ENCODE measurements at places on chromosomes 5 and 9.
A peak's percentile ranks its signal among the peaks of the same experiment; 100 is the strongest.

- DNase-seq = no peak
These were observed 104.4 kb downstream of the ZNF354C start for GRCh38 chr5:179164331-179165311.

- no peak for DNase-seq
These were observed 909 bp downstream of the AFF4 start for GRCh38 chr5:132962429-132963021.

- no peak for DNase-seq
These were observed 757 bp downstream of the NRARP start for GRCh38 chr9:137301081-137301947.

- no peak for DNase-seq
These were observed 12.4 kb upstream of the PTPN3 start for GRCh38 chr9:109510506-109510905.

DNA sequence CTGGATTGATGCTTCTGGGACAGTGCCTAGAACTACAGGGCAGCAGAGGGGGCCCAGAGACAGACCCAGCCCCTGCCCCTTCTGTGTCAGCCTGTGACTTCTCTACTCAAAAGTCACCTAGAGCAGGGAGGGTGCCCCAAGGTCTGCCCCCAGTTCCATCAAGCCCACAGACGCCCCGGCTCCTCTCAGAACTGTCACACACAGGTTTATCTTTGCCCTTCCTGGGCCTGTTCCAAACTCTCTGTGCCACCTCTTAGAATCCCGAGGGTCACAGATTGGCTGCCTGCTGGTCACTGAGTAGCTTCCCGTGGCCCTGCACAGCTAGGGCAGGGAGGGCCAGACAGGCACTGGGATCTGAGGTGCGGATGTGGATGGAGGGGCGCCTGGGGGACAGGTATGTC is 1.7 kb downstream of the RGS14 start:
- DNase-seq = no peak

DNA sequence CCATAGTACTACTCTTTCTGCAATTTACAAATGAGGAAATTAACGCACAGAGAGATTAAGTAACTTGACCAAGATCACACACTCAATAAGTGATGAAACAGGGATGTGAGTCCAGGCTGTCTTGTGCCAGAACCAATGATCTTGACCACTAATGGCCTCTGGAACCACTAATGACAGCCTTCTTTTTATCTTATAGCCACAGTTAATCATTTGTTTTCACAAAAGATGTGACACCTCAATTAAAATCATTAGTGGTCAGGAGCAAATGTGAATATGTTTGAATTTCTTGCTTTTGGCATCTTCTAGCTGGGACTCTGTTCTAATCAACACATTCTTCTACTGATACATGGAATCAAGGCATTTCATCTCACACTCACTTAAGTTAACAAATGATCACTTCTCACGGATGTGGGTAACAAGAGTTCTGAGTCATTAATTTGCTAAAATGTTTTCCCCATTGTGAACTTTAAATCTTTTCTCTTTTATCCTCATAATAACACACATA is 102.7 kb upstream of the CD180 start:
- DNase-seq = no peak

GRCh38 chr5:151047814-151048425 is 27.5 kb downstream of the GPX3 start:
- DNase-seq = no peak

- peak; percentile 35 for DNase-seq
These were observed 6.2 kb upstream of the KLF9 start for GRCh38 chr9:70420441-70421271.

DNA sequence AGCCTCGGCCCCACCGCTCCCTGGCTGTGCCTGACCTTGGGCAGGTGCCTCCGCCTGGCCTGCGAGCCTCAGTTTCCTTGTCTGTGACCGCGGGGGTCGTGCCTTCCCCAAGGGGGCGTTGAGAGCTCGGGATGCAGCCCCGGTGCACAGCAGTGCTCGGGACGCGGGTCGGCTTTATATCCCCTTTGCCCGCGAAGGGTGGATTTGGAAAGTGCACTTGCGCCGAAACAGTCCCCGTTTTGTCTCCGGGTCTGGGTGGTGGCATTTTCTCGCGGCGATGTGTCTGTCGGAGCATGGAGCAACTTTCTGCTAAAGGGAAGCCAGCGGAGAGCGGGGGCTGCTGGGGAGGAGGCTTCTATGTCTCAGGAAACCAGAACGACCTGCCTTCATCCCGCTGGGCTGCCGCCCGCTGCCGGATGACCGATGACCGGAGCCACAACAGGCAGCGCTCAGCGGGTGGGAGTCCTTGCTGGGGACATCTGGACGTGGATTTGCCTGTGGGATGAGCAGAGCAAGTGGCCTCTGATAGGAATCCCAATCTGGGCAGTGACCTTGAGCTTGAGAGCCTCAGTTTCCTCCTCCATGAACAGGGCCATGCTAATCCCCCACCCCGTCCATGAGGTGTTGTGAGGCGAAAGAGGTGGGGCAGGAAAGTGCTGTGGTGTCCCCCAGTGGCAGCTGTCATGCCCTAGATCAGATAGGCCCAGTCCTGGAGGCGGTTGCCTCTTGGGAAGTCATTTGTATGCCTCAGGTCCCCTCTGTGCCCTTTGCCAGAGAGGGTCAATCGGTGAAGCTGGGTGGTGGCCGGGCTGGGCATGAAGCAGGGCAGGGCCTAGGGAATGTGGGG is 651 bp downstream of the HRH2 start:
- peak; percentile 28 for DNase-seq

- no peak for DNase-seq
These were observed 90.2 kb upstream of the SNCAIP start for GRCh38 chr5:122221857-122222256.

DNA sequence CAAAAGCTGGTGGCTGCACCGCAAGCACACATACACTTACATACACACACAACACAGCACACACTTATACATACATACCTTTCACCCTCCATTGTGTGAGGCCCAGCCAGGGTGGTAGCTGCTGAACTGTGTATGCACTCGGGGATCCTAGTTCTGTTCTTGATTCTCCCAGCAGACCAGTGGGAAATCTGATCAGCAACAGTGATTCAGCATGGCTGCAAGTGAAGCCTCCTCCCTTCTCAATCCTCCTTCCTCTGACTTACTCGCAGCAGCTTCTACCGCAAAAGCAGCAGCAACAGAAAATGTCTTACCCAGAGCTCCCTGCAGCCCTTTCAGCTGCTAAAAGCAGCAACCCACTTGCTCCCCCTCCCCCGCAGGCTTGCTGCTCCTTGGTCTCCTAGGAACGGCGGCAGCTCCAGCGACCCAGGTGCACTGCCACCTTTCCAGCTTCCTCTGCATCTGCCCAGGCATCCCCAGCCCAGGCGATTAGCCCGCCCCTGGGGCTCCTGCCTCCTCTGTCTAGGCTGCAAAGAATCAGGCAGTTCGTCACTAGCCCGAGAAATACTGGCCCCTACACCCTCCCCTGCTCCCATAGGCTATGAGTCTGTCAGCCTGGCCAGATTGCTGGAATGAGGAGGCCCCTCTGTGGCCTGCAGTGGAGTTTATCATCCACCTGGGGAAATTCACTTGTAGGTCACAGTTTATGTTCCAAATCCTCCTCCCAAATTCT is at the start of gene KLHL3:
Gene KLHL3 (minus strand): TSS at position 535 of the 730 bp plus-strand sequence. CDS start 443 bp downstream, at position 92.
- no peak for DNase-seq

- no peak for DNase-seq
These were observed 1.2 kb downstream of the COQ4 start for GRCh38 chr9:128323791-128324190.

DNA sequence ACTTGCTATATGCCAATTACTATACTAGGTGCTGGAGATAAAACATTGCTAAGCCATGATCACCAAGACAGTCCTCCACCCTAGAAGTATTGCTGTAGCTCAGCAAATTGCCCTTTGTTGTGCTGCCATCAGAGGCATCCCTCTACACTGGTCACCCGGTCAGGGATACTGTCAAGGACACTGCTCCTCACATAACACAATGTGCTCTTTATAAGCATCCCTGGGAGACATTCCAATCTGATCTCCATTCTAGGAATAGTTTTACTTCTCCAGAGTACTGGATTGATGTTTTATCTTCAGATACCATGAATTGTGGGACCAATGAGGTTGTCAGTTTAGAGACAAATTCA is 10.4 kb upstream of the DNAJA1 start:
- no peak for DNase-seq

GRCh38 chr5:68534131-68534940 is 318.8 kb downstream of the PIK3R1 start:
- DNase-seq = no peak

GRCh38 chr9:137598943-137599342 is 6.5 kb upstream of the ARRDC1 start:
- DNase-seq = no peak

GRCh38 chr9:78622126-78622525 is 325.2 kb downstream of the PSAT1 start:
- DNase-seq = no peak

GRCh38 chr9:36971935-36972488 is 62.1 kb downstream of the PAX5 start:
- DNase-seq = no peak

DNA sequence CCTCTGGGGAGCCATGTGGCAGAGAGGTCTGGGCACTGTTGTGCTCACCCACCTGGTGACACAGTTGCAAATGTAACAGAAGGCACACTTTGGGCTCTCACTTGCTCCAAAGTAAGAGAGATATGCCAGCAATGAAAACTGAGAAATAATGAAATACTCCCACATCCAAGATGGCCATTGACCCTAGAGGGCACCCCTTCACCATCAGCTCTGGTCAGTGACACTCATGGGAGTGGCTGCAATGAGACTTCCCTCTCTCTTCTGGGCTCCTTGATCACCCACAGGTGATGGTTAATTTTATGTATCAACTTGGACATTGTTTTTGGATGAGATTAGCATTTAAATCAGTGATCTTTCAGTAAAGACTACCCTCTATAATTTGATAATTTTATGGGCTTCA is 248.4 kb downstream of the CDH12 start:
- DNase-seq = no peak

GRCh38 chr5:83513081-83513480 is 41.5 kb downstream of the VCAN start:
- DNase-seq = no peak

DNA sequence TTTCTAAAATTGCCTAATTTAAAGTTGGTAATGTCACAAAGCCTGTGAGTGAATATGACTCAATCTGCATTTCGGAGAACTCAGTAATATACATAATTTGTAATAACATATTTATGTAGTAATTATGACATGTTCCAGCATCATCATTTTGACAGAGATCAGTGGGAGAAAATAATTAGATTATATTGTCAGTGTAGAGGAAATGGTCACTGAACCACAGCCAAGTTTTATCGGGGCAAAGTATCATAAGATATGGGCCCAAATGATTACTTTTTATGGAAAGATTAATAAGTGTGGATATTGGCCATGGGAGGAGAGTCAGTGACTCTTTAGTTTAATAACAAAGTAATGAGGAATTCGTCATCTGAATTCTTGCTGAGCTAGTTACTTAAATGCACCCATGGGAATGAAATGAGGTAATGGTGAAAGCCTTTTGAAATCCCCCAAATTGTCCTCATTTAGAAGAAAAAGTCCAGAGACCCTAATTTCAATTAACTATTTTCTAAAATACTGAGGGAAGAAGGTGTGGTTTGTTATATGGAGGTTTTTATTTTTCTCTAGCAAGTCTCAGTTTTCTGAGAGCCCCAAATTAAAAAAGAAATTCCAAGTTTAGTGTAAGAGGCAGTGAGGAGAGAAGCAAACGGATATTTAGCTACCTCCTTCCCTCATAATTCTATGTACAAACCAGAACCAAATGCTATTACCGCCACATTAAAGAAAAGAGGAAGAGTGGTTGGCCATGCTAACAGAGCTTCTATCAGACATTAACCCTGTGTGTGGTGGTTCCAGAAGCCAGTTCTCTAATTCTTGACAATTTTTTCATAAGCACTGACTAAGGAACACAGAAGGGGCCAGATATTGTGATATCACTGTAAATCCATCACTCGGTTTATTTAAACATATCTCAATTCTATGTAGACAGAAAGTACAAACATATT is 37.7 kb upstream of the MRPS30 start:
- DNase-seq = no peak

- no peak for DNase-seq
These were observed 10.0 kb upstream of the CRB2 start for GRCh38 chr9:123346026-123346425.

- DNase-seq = no peak
These were observed 37.1 kb downstream of the DNAJB5 start for GRCh38 chr9:35026671-35027070.

GRCh38 chr5:171311322-171312077 is 2.5 kb downstream of the TLX3 start:
- no peak for DNase-seq

GRCh38 chr5:95723632-95724369 is 7.3 kb upstream of the RHOBTB3 start:
- no peak for DNase-seq

GRCh38 chr9:121989010-121989409 is 104.1 kb downstream of the TTLL11 start:
- DNase-seq = no peak

DNA sequence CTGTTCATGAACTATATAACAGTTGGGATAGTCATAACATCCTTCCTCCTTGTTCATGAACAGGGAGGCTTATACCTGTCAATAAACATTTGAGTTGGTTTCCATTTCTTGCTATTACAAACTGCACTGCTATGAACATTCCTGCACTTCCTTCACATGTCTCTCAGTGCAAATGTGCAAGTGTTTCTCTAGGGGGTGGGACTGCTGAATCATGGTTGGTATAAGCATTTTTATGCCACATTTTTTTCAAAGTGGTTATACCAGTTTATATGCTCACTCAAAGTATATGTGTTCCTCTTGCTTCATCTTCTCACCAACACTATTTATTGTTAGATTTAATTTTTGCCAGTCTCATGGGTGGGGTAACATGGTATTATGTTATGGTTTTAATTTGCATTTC is 25.8 kb upstream of the TPD52L3 start:
- DNase-seq = no peak

DNA sequence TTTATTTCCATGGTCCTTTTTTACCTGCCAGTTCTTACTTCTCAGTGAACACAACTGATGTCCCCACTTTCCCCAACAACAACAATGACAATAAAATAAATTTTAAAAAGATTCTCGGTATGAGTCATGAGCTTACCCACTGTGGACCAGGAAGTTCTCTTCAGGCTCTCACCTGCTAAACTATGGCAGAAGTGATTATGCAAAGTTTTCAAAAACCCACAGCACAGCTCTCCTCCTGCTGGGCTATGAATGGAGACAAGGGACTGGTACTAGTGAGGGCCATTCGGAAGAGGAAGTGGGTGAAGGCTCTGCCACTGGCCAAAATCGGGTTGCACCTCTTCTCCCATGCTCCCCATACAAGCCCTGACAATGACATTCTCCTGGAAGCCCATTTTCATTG is 429.4 kb downstream of the PIK3R1 start:
- no peak for DNase-seq

GRCh38 chr5:18483451-18483850 is 849.2 kb downstream of the TAF11L14 start:
- no peak for DNase-seq
